ENCODE measurements at places on chromosomes 3 and 15.

DNA sequence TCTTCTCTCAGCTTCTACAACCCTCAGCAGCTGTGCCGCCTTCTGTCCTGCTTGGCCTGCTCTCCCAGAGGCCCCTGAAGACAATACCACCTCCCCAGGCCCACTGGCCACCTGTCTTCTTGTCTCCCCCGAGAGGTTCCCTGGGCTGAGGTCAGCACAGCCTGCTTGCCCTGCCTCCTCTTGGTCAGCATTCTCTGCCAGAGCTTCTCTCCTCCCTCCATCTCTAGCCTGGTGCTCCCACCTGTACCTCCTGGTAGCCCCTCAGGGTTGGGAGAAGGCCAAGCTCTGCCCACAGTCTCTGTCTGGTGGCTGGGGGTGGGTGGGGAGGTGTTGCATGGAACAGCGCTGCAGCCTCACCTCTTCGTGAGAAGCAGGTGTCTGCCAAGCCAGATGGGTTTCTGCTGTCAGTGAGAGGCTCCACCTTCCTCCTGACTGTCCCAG is 5.6 kb upstream of the ISLR start:
- no peak for DNase-seq

DNA sequence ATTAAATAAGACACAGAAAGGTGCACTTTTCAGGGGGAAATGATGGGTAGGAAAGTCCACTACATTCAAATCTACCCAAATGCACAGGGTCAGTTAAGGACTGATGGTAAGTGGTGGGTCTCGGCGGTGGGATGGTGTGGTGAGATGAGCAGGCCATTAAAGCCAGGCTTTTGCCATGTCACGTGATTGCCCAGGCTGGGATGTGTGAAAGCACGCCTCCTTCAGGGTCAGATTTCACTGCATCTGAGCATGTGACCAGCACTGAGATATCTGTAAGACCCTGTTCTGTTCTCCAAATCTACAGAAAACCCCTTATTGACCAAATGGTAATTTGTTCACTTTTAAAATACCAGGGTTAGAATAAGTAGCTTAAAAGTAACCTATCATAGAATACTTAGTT is 301.5 kb downstream of the MEX3B start:
- DNase-seq, result no peak

GRCh38 chr3:196547067-196547466 is 21.3 kb downstream of the WDR53 start:
- no peak for DNase-seq

DNA sequence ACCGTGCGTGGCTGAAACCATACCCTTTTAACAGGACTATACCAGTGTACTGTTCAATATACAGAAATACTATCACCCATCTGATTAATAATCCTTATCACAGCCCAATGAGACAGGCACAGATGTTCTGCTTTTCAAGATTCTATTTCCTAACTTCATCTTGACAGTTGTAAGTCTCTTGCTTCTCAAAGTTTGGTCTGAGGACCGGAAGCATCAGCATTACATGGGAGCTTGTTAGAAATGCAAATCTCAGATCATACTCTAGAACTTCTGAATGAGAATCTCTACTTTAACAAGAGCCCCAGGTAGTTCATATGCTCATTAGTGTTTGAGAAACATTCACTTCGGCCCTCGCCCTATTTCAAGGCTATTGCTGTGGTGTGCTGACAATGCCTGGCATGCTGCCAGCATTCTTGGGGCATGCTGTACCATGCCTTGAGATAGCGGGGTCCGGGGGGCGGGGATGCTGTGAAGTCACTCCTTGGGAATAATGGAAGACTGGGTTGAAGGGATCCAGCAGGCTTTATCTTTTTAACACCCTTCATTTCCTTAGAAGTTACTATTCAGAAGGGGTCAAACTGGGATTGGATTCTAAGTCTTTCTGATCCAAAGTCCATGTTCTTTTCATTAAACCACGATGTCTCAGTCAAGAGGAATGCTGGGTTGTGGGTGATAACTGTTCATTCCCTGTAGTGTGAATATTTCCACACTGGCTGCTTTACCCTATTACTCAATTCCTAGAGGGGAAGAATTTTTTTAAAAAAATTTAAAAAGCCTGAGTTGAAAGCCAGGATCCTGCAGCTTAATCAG is 194.7 kb downstream of the LPP start:
- no peak for DNase-seq

GRCh38 chr3:65635657-65636056 is 403.1 kb downstream of the MAGI1 start:
- no peak for DNase-seq

DNA sequence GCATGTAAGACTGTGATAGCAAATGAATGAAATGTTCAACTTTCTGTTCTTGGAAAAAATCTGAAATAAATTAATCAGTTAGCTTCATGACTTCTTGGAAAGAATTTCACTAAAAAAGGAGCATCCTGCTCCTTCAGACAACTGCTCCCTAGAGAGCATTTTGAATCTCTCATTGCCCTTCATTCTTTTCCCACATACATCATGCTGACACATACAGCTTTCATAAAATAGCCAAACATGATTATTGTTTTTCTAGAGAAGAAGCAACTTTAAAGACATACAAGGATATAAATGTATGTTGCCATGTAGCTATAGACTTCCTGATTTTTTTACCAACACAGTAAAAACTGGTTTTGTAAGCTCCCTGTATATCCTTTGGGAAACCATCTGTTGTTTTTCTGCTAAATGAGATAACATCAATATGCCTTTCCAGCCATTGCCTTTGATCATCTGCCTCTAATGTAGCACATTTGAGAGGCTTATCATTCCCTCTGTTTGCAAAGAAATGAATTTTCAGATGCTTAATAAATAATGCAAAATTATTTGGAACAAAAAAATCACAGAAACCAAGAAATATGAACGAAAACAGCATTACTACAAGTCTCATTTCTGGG is 248.2 kb upstream of the GPR149 start:
- no peak for DNase-seq

GRCh38 chr3:185714085-185714484 is 110.8 kb downstream of the IGF2BP2 start:
- DNase-seq, result no peak

GRCh38 chr3:141280086-141280485 is 48.5 kb downstream of the PXYLP1 start:
- no peak for DNase-seq

GRCh38 chr3:129938140-129938930 is 36.2 kb upstream of the TRH start:
- no peak for DNase-seq

GRCh38 chr3:146152834-146153233 is 8.2 kb downstream of the PLOD2 start:
- DNase-seq, result no peak

DNA sequence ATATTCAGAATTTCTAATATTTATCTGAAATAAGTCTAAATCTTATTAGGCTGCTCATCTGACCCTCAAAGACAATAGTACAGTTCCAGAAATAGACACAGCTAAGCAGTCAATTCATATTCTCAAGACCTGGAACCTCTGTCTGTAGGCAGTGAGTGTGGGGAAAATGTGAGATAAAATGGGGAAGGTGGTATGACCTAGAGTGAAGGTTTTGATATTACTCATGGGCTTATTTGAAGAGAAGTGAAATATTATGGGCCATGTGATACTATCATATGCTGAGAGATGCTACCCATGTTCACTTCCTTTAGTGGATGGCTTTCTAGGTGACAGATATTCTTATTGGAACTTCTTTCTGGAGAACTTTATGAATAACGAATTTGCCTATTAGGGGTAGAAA is 33.5 kb downstream of the TGFBR2 start:
- no peak for DNase-seq

GRCh38 chr3:139519998-139520737 is 19.4 kb downstream of the RBP1 start:
- no peak for DNase-seq

DNA sequence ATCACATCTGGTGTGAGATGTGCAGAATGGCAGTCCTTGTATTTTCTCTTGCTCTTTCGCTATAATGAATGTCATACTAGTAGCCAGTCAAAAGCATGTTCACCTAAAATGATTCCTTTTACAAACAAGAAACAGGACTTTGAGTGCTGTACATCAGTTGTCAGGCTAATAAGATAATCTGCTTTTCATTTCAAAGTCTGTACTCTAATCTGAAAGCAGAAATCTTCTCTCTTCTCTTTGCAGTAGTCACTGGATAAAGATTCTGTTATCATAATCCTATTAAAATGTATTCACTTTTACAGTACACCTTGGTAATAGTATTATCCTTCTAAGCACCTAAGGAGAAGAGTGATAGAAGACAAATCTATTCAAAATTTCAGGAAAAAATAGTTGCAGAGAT is 300.1 kb downstream of the MFSD1 start:
- DNase-seq, result no peak

DNA sequence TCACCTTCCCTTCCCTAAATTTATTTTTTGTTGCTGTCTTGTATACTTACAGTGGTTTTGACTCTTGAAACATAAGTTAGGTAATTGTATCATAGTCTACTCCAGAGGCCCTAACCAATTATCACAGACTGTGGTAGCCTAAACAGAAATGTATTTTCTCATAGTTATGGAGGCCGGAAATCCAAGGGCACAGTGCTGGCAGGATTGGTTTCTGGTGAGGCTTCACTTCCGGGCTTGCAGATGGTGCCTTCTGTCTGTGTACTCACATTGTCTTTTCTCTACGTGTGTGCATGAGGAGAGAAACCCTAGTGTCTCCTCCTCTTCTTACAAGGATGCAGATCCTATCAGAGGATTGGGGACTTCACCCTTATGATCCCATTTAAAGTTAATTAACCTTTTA is 290.2 kb upstream of the KCNMB2 start:
- no peak for DNase-seq

- DNase-seq, result no peak
Measured at GRCh38 chr3:124467980-124468902, 262.0 kb upstream of the UMPS start.

DNA sequence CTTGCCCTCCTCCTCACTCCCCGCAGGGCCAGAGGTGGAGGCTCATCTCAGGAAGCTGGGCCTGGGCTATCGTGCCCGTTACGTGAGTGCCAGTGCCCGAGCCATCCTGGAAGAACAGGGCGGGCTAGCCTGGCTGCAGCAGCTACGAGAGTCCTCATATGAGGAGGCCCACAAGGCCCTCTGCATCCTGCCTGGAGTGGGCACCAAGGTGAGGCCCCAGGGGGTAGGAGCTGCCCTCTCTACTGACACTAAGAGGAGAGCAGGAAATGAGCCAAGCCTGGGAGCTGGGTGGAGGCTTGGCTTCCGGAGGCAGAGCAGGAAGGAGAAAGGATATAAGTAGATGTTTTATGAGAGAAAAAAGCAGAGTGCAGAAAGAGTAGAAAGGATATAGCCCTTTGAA is 4.9 kb downstream of the OGG1 start:
- no peak for DNase-seq

GRCh38 chr3:68088216-68088615 is 433.8 kb upstream of the SUCLG2 start:
- no peak for DNase-seq

DNA sequence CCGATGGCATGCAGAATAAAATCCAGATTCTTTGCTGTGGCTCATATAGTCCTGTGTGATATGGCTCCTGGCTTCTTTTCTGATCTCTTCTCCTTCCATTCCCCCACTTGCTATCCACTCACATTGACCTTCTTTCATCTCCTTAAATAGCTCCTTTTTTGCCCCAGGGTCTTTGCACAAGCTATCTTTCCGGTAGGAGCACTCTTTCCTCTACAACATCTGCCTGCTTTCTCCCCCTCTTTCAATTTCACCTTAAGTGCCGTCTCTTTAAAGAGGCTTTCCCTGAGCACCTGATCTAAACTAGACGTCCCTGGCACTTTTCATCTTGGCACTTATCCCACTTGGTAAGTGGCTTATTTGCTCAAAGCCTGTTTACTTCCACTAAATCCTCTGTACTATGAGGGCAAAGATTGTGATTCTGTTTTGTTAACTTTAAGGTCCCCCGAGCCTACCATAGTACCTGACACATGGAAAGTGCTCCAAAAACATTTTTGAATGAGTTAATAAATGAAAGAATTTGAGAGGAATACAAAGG is 323.3 kb upstream of the TLE3 start:
- DNase-seq, result no peak

GRCh38 chr3:58996730-58997129 is 53.1 kb downstream of the CFAP20DC start:
- DNase-seq, result no peak

GRCh38 chr15:36965570-36966342 is 134.6 kb downstream of the MEIS2 start:
- DNase-seq, result no peak

DNA sequence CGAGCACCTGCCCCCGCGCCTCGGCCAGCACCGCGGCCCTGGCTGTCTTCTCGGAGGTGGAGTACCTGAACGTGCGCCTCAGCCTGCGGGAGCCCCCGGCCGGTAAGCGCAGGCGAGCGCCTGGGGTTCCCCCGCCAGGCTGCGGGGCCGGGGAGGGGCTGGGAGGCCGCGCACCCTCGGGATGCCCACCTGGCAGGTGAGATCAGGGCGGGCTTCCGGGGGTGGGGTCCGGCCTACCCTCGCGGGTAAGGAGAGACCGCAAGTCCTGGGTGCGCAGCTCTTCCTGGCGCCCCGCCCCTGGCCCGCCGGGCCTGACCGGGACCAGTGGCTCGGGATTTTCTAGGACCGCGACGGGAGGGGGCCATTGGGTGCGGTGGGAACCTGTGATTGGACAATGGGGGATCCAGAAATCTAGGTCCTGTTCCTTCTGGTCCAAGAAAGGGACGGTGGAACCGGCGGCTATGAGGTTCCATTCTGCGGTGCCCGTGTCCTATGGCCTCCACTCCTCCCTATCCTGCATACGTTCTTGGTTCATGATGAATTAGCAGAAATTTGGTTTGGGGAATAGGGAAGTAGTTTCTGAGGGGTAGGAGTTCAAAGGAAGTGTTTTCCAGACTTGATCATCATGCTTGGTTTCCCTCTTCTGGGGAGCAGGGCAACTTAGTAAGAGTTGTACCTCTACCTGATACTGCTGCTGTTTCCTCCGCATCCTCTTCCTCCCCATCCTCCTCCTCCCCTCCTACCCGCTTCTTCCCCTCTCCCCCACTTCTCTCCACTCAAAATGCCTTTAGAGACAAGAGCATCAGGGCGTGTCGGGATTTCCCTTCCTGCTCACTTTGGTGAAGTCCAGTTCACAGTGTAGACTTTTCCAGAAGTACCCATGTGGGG is 808 bp downstream of the ARRDC4 start:
- no peak for DNase-seq

DNA sequence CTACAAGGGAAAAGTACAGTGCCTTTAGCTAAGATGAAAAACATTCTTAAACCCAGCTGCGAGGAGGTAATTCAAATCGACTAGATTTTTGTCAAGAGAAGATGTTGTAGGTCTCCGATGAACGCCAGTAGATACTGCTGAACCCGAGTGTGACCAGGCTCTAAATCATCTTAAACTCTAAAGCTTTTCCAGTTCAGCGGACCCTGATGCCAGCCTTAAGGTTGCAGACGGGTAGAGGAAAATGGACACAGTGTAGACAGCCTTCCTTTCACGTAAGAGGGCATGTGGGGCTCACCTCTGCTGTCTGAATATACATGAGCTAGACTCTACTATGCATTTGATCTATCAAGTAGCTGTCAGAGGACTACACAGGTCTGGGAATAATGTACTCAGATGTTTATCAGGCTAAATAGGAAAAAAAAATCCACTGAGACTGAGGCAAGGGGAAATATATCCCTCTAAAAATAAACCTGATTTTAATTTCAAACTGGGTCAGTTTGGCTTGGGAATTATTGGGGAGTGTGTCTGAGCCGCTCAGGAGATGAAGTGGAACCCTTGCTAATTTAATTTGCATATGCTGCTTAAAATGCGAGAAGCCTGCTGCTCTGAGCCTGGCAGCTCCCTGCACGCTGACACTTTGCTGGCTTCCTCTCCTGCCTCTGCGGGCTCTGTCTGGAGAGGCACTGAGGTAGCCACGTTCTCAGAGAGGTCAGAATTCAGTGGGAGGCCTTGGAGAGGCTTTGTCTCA is 151.9 kb downstream of the CADPS start:
- no peak for DNase-seq

Data from stimulated activated CD8-positive, alpha-beta memory T cell treated with anti-CD3 and anti-CD28 coated beads, Interleukin-2, amount 100 ng/mL, for 1 hour (primary cell).